ENCODE measurements at places on chromosomes 7 and 10.

- no peak for DNase-seq
These were observed 38.3 kb upstream of the TUBB8 start for GRCh38 chr10:87177-88080.

DNA sequence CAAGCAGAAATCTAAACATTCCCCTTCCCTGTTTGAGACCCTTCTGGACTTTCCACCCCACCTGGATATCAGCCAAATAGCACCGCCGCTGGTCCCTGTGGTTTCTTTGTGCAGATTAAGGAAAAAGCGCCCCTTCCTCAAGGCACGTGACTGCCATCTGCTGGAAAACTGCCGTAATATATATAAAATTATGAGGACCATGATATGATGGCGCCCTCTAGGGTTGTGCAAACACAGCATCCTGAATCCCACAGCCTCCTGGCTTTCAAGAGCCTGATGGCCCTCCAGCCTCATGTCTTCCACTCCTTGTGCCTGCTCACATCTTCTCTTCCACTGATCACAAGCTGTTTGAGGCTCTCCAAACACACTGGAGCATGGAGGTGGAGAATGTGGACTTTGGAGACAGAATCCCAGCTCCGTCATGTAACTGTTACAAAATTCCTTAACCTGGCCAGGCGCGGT lies 121.3 kb downstream of the MYL10 start:
- DNase-seq = peak; percentile 85

DNA sequence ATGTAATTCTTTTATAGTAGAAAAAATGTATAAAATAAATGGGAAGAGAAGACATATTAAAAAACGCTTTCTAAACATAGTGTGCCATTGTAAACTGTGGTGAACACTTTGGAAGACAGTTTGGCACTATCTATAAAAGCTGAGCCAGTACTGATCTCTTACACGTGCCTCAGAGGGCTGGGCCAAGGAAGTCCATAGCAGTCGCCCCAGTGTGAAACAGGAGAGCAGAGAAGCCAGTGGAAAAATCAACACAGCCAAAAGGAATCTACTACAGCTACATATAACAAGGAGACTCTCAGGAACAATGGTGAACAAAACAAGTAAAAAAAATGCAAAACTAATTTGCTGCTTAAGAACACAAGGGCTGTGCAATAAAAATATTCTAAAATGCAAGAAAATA lies 20.6 kb downstream of the SEPHS1 start:
- DNase-seq = no peak

DNA sequence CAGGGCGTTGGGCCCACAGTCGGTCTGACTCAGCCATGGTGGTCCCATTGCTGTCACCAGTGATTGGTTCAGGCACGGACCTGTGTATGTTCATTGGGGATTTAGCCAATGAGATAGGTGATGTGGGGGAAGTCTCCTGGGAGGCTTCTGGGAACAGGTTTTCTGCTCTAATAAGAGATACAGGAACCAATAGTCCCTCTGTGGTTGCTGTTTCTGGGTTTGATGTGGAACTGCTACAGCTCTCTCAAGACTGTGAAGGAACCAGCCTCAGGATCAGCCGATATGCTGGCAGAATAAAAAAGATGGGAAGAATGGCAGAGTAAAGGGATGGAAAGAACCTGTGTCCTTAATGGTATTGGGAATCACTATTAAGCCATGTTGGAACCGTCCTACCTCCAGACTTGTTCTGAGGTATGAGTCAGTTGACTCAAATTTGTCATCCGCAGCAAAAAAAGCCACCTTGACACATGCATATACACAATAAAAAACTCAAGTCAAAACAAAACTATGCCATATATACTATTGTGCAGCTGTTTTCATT lies 70.6 kb downstream of the MCMBP start:
- no peak for DNase-seq

- no peak for DNase-seq
These were observed 9.6 kb upstream of the JAZF1 start for GRCh38 chr7:28190077-28190710.

GRCh38 chr7:106865130-106866041 lies at the start of gene PIK3CG:
Gene PIK3CG (plus strand): TSS chr7:106865282. CDS start chr7:106867562, 2,280 bp downstream.
- no peak for DNase-seq

DNA sequence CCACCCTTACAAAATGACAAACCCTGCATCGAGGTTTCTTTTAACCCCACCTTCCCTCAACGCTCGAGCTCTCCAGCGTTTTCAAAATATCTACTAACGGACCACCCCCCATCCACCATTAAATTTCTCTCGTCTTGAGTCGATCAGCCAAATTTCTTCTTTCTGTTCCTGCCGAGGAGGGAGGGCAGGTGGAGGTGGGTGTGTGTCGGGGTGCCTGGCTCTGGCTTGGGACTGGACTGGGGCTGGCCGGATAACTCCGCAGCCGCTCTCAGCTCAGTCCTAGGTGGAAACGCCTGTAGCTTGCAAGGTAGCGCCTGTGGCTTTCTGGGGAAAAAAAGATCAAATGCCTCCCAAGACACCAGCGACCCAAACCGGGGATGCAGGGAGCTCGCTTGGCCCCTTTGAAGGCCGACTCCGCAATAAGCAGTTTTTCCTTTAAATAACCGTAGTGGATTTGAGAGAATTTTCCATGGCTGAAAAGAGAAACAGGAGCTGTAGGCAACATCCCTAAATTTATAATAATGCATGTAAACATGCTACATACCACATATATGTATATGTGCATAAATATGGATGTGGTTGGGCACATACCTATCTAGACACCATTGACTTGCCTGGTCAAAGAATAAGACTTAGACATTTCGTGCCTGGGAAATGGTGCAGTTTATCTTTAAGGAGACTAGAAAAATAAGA lies 1.9 kb upstream of the TMEM178B start:
- DNase-seq = peak; percentile 59

GRCh38 chr10:107043461-107043860 lies 121.0 kb downstream of the SORCS1 start:
- no peak for DNase-seq

GRCh38 chr7:88396295-88396947 lies 89.7 kb upstream of the STEAP4 start:
- DNase-seq = no peak

GRCh38 chr7:107014387-107015023 lies 30.0 kb upstream of the PRKAR2B start:
- DNase-seq = no peak

- DNase-seq = no peak
These were observed 145.7 kb downstream of the CYP26A1 start for GRCh38 chr10:93219347-93219746.

DNA sequence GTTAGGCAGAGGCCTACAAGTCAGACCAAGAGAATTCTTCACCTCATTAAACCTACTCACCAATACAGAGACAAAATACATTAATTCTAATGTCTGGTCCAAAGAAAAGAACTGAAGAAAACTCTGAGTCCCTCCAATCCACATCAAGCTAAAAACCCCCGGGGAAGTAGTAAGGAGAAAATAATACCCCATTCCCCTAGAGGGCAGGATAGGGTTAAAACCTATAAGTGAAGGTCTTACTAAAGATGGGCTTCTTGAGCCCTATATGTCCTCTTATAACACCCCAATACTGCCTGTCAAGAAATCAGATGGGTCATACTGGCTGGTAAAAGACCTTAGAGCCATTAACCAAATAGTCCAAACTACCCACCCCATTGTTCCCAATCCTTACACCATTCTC lies 141.3 kb upstream of the TMEM106B start:
- no peak for DNase-seq

DNA sequence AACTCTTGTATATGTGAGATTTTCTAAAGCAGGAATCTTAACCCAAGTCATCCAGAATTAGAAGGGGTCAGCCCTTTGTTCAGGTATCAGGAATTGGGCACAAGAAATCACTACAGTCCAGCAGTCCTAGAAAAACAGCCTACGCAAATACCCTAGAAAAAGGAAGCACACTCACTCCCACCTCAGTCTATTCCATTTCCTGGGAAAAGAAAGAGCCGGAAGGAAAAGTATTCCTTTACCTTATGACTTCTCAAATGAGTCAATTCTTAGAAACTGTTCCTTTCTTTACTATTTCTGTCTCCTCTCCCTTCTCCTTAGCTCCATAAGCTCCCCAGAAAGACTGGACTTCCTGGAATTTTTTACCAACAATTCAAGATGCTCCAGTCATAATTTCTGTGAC lies 62.7 kb downstream of the DNAJC12 start:
- DNase-seq = no peak

- DNase-seq = no peak
These were observed 77.9 kb upstream of the LRRN3 start for GRCh38 chr7:111012799-111013675.

DNA sequence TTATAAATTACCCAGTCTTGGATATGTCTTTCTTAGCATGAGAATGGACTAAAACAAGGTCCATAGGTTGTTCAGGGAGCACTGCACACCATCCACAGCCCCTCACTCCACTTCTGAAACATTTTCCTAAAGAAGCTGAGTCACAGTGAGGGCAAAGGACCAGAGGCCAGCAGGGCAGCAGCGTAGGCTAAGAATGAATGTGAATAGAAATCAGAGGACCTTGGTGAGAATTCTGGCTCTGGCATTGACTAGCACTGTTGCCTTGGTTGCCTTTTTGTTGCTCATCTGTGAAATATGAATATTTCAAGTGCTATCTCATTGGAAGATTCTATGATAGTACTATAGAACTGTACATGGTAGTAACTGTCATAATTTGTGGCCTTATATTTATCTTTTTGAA lies 41.7 kb upstream of the TOMM7 start:
- no peak for DNase-seq

- no peak for DNase-seq
These were observed 10.1 kb downstream of the NFKB2 start for GRCh38 chr10:102405632-102406031.

- DNase-seq = no peak
These were observed 4.1 kb upstream of the CPED1 start for GRCh38 chr7:120984406-120984805.

GRCh38 chr7:158247758-158248487 lies 339.7 kb downstream of the PTPRN2 start:
- DNase-seq = no peak

DNA sequence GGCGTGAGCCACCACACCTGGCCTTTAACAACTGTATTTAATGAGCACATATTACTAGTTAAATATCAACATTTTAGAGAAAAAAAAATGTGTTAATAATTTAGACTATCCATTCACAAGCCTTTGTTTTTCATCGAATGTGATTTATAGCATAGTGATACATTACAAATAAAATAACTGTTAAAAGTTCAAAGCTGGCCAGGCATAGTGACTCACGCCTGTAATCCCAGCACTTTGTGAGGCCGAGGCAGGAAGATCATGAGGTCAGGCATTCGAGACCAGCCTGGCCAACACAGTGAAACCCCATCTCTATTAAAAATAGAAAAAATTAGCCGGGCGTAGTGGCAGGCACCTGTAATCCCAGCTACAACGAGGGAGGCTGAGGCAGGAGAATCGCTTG lies 72.7 kb downstream of the HACD1 start:
- no peak for DNase-seq

DNA sequence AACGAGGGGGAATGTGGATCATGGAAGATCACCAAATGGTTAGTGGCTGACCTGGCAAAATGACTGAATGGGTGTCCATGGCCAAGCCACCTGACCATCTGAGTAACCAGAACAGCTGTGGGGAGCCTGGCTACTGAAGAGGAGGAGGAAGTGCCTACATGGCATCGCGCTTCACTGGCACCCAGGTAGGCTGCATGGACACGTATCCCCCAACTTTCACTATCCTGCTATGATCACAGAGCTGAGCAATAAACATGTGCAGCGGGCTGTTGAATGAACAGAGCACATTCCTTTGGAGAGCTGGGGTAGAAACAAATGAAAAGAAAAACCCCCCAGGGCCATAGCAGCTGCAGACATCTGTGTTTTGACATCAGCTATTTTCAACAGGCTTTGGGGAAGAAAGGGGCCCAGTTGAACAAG lies 6.5 kb downstream of the AKR1B1 start:
- DNase-seq = no peak

DNA sequence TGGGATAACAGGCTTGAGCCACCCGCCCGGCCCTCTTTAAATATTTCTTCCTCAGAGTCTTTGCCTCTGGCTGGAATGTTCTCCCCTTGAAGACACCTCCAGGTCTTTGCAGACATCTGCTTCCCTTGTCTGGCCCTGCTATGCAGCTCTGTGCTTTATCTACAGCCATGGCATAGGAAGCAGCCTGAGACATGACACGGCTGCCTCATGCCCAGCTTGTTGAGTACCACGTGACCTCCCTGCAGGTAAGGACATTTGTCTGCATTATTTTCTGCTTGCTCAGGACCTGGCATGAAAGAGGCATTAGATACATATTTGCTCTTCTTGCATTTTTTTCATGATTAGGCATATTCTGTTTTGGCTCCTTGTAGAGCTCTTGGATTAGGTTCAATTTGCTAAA lies 113.8 kb upstream of the KLF6 start:
- no peak for DNase-seq

DNA sequence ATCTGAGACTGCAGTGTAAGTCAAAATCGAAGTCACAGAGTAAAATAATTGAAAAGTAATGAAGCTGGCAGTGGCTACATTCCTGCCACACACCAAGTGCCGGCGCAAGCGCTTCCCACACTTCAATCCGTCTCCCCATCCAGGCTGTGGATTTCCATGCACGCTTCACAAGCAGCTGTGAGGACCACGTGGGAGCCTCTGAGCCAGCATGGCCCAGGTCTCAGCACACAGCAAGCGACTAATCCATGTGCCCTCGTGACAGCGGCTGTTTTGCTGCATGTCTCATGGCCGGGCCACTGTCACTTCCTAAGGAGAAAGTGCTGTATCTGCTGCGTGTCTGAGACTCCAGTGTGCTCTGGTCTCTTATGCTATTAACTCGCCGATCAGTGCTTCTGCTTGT lies 566.9 kb downstream of the DNAJB6 start:
- DNase-seq = no peak

DNA sequence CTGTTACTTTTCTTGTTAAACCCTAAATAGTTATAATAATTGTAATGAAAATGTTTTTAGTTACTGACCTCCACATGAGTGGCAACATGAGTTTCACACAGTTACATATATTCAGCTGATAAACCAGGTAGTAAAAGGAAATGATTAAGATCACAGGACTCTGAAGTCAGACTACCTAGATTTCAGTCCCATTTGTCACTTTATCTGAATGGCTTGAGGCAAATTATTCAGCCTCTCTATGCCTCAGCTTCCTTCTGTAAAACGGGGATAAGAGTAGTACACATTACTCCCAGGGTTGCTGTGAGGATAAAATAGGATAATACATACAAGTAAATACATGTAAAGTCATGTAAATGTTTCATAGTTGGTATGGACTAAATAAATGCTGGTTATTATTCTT lies 254.3 kb upstream of the LRRTM3 start:
- no peak for DNase-seq
